Brain microvascular endothelial cell (primary cell): ENCODE measurements at places on chromosomes 12 and 14.
A peak's percentile ranks its signal among the peaks of the same experiment; 100 is the strongest.

GRCh38 chr12:7129287-7129871 is 690 bp upstream of the RBP5 start:
- DNase-seq, result no peak

GRCh38 chr14:65470404-65470880 is 57.9 kb downstream of the FUT8 start:
- DNase-seq, result no peak

GRCh38 chr14:94282991-94283723 is 9.9 kb downstream of the SERPINA10 start:
- DNase-seq, result no peak

- peak; percentile 67 for DNase-seq
These were observed 779.0 kb upstream of the FLRT2 start for GRCh38 chr14:84750763-84751554.

DNA sequence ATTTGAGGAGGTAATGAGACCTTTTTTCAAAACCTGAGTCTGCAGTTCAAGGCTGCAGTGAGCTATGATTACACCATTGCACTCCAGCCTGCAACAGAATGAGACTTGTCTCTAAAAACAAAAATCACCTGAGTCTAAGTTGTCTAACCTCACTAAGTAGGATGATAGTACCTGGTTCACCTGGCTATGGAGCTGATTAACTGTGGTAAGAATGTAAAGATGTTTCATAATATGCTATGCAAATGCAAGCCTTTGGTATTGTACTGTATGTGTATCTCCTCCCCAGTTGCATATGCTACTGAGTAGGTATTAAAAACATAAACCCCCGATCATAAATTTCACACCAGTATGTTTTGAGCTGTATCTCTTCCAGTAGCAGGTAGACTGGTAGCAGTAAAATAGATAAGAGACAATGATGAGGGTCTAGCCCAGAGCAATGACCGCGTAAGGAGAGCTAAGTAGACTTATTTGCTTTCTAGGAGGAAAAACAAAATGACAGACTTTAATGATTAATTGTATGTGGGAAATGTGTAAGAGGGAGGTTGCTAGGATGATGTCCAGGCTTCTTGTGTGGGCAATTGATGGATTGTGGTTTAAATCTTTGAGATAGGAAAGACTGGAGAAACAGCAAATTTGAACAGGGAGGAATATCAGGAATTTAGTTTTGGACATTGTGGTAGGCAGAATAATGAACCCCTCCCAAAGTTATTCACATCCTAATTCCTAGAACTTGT is 41.6 kb upstream of the EGLN3 start:
- DNase-seq, result no peak

DNA sequence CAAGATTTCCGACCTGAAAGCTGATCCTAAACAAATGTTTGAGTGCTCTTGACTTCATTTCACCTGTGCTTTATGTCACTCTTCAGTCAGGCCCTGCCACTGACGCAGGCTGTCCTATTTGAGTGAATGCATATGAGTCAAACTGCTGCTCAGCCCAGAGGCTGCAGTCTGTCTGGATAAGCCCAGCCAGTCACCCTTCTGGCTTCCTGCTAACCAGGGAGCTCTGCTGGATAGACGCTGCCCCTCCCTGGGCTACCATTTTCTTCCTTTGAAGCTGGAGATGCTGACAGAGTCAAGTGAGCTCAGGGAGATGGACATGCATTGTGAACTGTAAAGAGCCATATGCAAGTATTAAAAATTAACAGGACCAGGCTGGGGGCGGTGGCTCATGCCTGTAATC is 5.1 kb upstream of the TUNAR start:
- DNase-seq, result no peak

DNA sequence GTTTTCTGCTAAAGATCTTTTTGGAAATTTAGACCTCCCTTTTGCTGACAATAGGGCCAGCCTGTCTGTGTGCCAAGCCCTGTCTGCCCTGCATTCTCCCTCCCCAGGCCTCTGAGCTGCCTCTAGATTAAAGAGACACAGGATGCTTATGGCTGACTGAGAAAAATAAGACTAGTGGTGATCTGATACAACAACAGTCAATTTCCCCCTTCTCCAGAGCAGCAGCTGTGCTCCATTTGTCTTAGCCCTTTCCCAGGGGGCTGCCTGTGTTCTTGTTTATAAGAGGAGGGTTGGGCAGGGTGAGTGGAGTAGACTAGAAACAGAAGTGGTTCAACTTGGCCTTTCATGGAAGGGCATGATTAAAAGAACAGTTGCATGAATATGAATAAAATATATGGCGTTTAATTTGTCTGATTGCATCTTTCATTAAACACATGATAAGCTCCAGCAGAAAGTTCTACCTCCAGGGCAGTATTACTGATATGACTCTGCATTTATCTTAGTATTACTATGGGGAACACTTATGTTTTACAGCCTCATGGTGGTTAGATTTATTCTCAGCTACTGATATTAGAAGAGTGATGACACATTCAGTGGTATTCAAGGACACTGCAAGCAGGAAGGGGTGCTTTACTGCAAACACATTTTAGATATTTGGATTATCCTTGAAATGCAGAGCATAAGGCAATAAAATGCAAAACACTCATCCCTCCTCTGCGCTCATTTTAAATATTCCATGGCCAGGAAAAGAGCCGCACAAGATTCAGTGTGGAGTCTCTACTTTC is 150.2 kb upstream of the CLEC14A start:
- DNase-seq, result peak; percentile 1

DNA sequence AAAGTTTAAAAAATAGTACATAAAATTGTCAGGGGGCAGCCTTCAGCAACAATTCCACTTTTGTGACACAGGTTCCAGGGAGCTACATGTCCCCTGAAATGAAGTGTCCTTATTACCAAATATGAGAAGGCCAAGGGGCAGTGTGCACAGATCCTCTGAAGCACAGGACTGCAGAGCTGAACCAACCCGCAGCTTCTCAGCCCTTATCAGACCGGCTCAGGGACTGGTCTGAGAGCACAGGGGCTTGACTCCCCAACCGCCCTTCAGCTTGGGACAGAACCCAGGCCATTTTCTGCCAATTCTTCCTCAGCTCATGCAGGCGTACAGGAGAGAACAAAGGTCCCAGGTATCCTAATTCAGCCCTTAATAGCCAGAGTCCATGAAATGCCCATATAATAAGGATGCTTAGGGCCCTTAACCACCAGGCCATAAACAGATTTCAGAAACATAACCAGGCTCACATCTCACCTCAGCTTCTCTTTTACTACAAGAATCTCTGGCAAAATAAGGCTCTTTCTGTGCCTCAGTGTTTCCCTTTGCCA is 221.3 kb downstream of the ANO2 start:
- no peak for DNase-seq

DNA sequence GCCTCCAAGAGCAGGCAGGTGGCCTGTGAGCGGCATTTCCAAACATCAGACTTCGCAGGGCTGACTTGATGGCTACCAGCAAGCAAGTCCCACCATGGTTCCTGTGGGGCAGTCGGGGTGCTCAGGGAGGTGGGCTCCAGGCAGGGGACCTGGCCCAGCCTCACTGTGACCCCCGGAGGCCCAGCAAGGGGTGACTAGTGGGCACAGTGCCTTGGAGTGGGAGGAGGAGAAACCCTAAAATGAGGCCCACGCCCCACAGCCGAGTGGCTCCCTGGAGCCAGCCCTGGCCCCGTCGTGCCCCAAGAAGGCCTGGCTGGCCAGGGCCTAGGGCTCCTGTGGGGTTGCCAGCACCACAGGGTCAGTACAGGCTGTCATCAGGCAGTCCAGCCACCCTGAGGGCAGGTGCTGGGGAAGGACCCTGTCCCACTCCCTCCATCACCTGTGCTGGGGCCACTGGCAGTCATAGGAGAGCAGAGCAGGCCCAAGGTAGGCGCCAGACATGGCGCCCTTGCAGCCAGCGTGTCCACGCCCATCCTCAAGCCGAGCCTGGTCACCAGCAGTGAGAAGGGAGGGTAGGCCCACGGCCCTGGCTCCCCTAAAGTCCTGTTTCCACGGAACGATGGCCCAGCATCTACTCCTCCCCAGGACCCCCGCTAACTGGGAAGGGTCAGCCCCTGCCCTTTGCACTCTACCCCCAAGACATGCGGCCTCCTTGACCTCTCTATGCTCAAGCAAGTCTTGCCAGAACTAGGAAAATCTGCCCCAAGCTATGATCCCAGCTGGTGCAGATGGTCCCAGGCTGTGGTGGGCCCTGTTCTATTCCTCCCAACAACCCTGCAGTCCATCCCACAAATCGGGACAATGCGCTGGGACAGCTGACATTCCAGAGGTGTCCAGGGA is 144.2 kb upstream of the C14orf180 start:
- DNase-seq, result no peak

DNA sequence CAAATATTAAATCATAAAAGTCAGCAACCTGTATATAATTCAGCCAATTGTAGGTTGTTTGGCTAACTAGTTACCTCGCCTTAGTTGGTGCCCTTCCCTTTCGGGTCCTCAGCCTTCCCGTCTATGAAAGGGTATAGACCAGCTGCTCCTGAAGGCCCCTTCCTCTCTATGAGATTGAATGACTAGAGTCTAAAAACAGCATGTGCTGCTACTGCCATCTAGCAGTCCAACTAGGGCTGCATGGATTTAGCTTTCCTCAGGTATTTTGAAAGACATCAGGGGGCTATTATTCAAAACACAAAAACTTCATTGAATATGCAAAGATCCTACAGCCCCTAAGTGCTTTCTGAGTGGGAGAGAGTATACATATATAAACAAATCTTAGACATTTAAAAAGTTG is 37.0 kb upstream of the TMEM263 start:
- peak; percentile 13 for DNase-seq

DNA sequence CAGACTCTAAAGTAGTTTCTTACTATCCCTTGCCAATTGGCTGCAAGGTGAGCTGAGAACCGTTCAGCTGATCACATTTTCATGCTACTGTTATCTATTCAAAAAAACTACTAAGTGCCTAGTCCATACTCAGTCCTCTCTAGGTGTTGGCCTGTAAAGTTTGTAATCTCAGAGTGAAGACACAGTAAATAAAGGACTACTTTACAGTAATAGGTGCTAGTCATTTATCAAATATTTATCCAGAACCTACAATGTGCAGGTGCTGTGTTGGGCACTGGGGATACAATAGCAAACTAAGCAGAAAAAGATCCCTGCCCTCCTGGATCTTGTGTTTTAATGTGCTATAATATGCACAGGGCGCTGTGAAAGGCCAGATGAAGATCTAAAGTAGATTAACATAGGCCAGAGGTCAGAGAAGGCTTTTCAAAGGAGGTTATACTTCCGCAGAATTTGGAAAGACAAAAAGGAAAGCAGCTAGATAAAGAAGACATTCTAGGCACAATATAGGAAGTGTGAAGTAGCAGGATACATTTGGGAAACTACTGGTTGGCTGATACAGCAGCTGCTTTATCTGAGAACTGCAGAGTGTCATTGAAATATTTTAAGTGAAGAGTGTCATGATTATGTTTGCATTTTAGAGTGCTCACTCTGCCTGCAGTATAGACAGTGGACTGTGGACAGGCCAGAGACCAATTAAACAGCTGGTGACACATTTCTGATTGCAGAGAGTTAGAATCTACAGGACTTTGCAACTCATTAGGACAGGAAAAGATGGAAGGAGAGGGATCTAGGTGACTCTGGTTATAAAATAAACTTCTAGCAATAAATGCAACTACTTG is 8.0 kb upstream of the ACTR10 start:
- DNase-seq, result no peak

- DNase-seq, result no peak
These were observed 31.7 kb downstream of the ATP2B1 start for GRCh38 chr12:89676930-89677329.

- DNase-seq, result peak; percentile 32
These were observed 3.4 kb downstream of the SSPN start for GRCh38 chr12:26198742-26199141.

DNA sequence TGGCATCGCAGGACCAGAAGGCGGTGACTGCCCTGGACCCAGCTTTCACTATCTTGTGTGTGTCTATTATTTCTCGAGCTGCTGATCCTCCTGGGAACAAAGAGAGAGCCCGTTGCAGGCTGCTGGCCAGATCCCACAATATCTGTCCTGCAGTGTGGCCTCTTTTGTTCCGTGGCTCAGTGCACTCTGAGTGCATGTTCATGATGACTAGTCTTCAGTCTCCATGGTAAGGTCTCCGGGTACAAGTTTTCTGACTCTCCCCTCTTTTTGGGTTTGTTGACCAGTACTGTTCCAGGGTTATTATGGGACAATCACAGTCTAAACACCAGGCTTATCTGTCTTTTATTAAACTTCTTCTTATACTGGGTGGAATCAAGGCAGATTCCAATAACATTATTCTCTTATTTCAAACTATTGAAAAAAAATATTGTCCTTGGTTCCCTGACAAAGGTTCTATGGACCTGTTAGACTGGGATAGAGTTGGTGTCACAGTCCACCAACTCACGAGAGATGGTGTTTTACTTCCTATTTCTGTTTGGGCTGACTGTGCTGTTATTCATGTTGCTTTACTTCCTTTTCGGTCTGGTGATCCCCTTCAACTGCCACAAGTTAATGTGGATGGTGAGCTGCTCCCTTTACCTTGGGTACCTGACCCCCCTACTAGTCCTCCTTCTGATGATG is 192.9 kb upstream of the ALG10B start:
- no peak for DNase-seq

- peak; percentile 6 for DNase-seq
These were observed 34.4 kb upstream of the PSMA6 start for GRCh38 chr14:35257809-35258208.
